Esophagus muscularis mucosa (tissue), 4 donors: ENCODE measurements at places on chromosomes 12 and 14. TPM values are rescaled to one million over a fixed set of nuclear protein-coding genes. Genes with fewer than 3 reads are reported as not detected.

Gene LBHD2
- not detected for total RNA-seq

Gene PTPRO
- 5.0 TPM for total RNA-seq

Gene MMP19
- total RNA-seq: 17.4 TPM

Gene PTGER2
- total RNA-seq: 5.3 TPM

Gene CELA1
- not detected for total RNA-seq

Gene KRT83
- not detected for total RNA-seq

Gene KLHL33
- total RNA-seq: 0.71 TPM

Gene TAS2R8
- not detected for total RNA-seq

GRCh38 chr12:124248941-124249825 is 45.7 kb upstream of the RFLNA start:
- no peaks in the 10 kb centered on the region for H3K4me1 ChIP-seq
- no peak overlapping the region for H3K4me3 ChIP-seq
- H3K36me3 ChIP-seq: no peaks in the 10 kb centered on the region
- DNase-seq: no peak

DNA sequence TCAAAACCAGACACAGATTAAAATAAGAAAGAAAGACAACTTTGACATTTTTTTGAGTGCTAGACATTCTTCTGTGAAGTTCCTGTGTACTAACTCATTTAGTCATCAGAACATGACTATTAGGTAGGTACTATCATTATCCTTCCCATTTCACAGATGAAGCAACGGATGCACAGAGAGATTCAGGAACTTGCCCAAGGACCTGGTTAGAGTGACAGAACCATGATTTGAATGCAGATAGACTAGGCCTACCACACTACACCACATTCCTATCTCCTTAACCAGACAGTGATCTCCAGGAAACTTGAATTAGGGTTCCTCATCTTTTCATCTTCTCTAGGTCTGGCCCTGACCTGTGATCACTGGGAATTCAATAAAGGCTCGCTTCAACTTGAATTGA is 54.4 kb upstream of the MED13L start:
- DNase-seq: no peak
- H3K27ac ChIP-seq: no peak overlapping the region
- H3K4me1 ChIP-seq: no peaks in the 10 kb centered on the region
- H3K4me3 ChIP-seq: no peak overlapping the region

- no peaks in the 10 kb centered on the region for H3K27me3 ChIP-seq
- no peak overlapping the region for H3K27ac ChIP-seq
- H3K4me3 ChIP-seq: no peak overlapping the region
- no peaks in the 10 kb centered on the region for H3K4me1 ChIP-seq
- no peaks in the 10 kb centered on the region for H3K36me3 ChIP-seq
These were observed 655.7 kb downstream of the NOVA1 start for GRCh38 chr14:25942090-25942489.

- H3K4me3 ChIP-seq: no peak overlapping the region
- H3K27me3 ChIP-seq: no peaks in the 10 kb centered on the region
- no peak for DNase-seq
- H3K4me1 ChIP-seq: peaks cover 4% of the 10 kb centered on the region
- H3K27ac ChIP-seq: no peak overlapping the region
These were observed 4.7 kb upstream of the CREBL2 start for GRCh38 chr12:12606781-12607589.

- H3K27me3 ChIP-seq: no peaks in the 10 kb centered on the region
- no peak overlapping the region for H3K4me3 ChIP-seq
- no peaks in the 10 kb centered on the region for H3K36me3 ChIP-seq
- H3K4me1 ChIP-seq: no peaks in the 10 kb centered on the region
These were observed 213.3 kb downstream of the EPS8 start for GRCh38 chr12:15575671-15576541.

DNA sequence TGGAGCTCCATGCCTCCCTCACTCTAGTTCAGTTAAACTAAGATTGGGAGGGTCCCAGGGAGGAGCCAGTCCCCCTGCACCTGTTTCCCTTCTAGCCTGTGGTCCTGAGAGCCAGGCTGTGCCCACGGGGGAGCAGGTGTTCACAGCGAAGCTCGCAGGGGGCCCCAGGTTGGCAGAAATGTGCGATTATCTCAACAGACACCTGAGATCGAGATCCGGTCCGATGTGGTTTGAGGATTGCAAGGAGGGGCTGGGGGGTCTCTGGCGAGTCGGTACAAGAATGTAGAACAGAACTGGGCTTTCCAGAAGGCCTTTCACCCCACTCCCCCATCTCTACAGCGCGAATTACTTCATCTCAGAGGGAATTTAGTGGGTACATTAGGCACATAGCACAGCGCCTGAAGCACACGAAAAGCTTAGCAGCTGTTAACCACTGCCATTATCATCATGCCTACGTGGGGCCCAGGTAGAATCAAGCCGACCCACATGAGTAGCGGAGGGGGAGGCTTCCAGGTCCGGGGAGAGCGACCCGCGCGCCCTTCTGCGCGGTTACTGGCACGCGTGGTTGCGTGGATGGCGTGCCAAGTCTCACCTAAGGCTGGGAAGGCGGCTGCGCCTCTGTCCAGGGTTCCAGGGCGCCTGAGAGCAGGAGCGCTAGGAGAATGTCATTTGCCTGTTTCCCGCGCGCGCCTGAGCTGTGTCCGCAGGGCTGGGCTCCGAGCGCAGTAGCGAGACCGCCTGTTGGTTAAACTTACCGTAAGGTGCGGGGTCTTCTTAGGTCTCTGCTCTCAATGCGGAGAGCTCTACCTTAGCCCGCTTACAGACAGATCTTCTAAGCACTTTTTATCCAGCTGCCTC is 1539.5 kb upstream of the TMEM132C start:
- no peaks in the 10 kb centered on the region for H3K36me3 ChIP-seq
- H3K4me1 ChIP-seq: peaks cover 7% of the 10 kb centered on the region
- H3K4me3 ChIP-seq: no peak overlapping the region
- no peak for DNase-seq
- no peaks in the 10 kb centered on the region for H3K27me3 ChIP-seq
- no peak overlapping the region for H3K27ac ChIP-seq

GRCh38 chr12:125643055-125643454 is 577.8 kb downstream of the AACS start:
- H3K4me3 ChIP-seq: no peak overlapping the region
- H3K4me1 ChIP-seq: no peaks in the 10 kb centered on the region
- H3K36me3 ChIP-seq: no peaks in the 10 kb centered on the region
- no peak overlapping the region for H3K27ac ChIP-seq

GRCh38 chr12:104740668-104741067 is 217.4 kb downstream of the SLC41A2 start:
- no peaks in the 10 kb centered on the region for H3K36me3 ChIP-seq
- H3K4me1 ChIP-seq: peaks cover 10% of the 10 kb centered on the region
- no peak for DNase-seq
- no peak overlapping the region for H3K4me3 ChIP-seq
- H3K27ac ChIP-seq: no peak overlapping the region

DNA sequence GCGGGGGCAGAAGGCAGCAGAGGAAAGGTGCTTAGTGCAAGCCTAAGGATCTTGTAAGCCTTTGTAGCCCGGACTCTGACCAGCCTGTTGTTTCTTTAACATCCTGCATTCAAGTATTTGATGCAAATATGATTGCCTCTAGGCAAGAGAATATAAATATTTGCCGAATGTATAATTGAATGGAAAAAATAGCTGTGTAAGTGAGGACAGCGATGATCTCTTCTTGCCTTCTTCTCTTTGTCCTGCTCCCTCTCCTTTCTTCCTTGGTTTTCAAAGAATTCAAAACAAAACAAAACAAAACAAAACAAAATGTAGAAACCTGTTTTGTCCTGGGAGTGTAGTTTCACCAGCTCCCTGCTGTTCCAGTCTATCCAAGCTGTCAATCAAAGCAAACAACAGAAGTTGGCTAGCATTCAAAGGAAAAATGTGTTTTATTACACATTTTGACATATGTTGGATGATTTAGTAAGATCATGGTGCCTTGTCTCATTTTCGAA is 74.9 kb upstream of the CPM start:
- no peak overlapping the region for H3K4me3 ChIP-seq
